ENCODE measurements at places on chromosomes 11 and 22. TPM values are rescaled to one million over a fixed set of nuclear protein-coding genes. Genes with fewer than 3 reads are reported as not detected.

Gene OR8H1
- not detected for total RNA-seq

Gene EFCAB6
- 0.32 TPM for total RNA-seq

Gene CSRP3
- total RNA-seq: not detected

Gene TRIM6
- 5.6 TPM for total RNA-seq

Gene KCNK7
- total RNA-seq: 1.3 TPM

Gene OR8D4
- total RNA-seq: not detected
